Peyer's patch (tissue), 4 donors: ENCODE measurements at places on chromosomes 6 and 20. TPM values are rescaled to one million over a fixed set of nuclear protein-coding genes. Genes with fewer than 3 reads are reported as not detected.

CASS4 gene
- 1.6 TPM for total RNA-seq

LGSN gene
- total RNA-seq, result not detected

LKAAEAR1 gene
- not detected for total RNA-seq

SLC17A2 gene
- not detected for total RNA-seq

SLC4A11 gene
- 0.54 TPM for total RNA-seq

CGA gene
- total RNA-seq, result not detected

OLIG3 gene
- total RNA-seq, result not detected

ENTPD6 gene
- total RNA-seq, result 122 TPM

C4A gene
- total RNA-seq, result 56.9 TPM

POPDC3 gene
- not detected for total RNA-seq

SLC16A10 gene
- 9.5 TPM for total RNA-seq

ZNF334 gene
- 5.0 TPM for total RNA-seq

OPRL1 gene
- 0.27 TPM for total RNA-seq

SLC2A10 gene
- total RNA-seq, result 13.4 TPM

E2F1 gene
- 32.2 TPM for total RNA-seq

TCP1 gene
- 125 TPM for total RNA-seq

TMC2 gene
- 0.27 TPM for total RNA-seq

FOXA2 gene
- total RNA-seq, result 6.0 TPM

PNPLA1 gene
- total RNA-seq, result 3.0 TPM

OR2B6 gene
- total RNA-seq, result not detected

BHLHE23 gene
- not detected for total RNA-seq

GSTA2 gene
- total RNA-seq, result 92.2 TPM

COL21A1 gene
- 0.67 TPM for total RNA-seq
